ENCODE measurements at places on chromosomes 11 and 22.
A peak's percentile ranks its signal among the peaks of the same experiment; 100 is the strongest.

DNA sequence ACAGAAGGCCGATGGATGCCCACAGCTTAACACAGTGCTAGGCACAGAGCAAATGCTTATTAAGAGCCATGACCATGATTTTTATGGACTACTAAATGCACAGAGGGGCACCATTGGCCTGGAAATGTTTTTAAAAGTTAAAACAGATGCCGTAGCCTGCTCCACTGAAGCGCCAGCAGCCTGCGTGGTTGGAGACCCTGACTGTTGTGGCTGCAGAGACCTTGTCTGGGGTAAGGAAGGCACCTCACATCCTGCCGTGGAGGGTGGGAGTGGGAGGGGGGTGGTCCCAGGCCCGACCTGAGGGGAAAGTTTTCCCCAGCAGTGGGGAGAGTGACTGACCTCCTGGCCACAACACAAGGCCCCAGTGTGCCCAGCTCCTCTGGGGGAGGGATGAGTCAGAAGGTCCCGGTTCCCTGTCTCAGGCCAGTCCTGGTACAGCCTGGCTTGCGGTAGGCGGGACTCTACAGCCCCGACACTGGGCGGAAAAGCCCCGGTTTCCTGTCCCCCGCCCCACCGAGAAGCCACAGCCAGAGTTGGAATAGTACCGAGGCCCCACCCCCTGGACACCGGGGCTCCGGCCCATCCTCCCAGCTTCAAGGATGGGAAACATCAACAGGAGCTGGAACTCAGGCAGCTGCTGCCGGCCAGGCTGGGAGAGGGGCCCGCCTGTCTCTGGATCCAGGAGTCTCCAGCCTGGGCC is 7.0 kb downstream of the CHST1 start:
- peak; percentile 90 for DNase-seq

GRCh38 chr11:30196400-30197206 is 34.2 kb upstream of the FSHB start:
- peak; percentile 42 for DNase-seq

GRCh38 chr11:114059278-114059983 is at the start of gene ZBTB16:
Gene ZBTB16 (plus strand): TSS chr11:114059711. CDS start chr11:114063301, 3,590 bp downstream.
- DNase-seq, result peak; percentile 86

DNA sequence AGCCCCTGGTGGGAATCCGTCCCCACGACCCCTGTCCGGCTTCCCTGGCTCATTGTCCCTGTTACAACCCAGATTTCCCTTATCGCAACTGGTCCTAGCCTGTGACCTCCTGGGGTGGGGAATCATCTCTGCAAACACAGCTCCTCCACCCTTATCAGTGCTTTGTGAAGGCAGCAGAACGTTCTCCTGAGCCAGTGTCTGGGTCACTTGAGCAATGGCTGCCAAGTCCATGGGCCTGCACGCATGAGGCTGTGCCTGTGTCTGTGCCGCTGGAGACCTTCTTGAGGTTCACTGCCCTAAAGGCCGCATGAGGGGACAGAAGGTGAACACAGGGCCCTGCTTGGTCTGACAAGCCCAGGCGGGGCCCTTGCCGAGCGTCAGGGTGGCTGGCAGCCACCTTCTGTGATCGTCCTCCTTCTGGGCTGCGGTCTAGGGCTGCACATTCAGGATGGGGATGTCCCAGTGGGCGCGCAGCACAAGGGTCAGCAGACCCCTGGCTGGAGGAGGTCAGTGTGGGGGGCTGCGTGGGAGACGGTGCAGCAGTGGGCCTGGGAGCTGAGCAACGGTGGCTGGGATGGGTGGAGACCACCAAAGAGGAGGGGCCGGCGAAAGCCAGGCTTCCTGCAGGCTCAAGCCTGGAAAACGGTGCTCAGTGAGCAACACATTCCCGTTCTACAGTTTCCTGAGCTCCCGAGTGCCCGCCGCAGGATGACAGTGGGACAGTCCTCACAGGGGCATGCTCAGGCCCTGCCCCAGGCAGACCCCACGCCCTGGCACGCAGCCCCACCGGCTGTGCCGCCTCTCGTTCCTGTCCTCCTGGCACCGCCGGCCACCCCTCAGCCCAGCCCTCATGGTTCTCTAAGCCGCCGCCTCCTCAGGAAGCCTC is 74.1 kb downstream of the CDKN1C start:
- DNase-seq, result no peak

- DNase-seq, result peak; percentile 15
Observed at GRCh38 chr11:47631473-47631872, 10.9 kb downstream of the MTCH2 start.

GRCh38 chr11:85551881-85552280 is 75.3 kb downstream of the DLG2 start:
- no peak for DNase-seq

- DNase-seq, result no peak
Observed at GRCh38 chr11:92917927-92918326, 51.5 kb upstream of the MTNR1B start.

DNA sequence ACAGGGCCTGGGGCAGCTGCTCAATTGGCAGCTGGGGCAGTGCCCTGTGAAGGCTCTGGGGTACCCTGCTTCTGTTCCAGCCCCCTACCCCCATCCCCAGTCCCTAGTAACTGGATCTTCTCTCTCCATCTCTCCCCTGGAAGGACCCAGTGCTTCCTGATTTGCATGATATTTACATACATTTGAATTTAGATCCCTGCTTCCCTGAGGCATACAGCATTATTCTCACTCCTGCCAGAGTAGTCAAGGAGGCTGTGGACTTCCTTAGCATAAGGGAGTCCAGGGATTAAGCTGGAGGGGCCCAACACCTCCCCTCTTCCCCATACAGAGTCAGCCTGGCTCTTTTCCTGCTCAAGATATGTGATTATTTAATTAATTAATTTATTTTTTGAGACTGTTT is 24.7 kb downstream of the TEF start:
- DNase-seq, result no peak

DNA sequence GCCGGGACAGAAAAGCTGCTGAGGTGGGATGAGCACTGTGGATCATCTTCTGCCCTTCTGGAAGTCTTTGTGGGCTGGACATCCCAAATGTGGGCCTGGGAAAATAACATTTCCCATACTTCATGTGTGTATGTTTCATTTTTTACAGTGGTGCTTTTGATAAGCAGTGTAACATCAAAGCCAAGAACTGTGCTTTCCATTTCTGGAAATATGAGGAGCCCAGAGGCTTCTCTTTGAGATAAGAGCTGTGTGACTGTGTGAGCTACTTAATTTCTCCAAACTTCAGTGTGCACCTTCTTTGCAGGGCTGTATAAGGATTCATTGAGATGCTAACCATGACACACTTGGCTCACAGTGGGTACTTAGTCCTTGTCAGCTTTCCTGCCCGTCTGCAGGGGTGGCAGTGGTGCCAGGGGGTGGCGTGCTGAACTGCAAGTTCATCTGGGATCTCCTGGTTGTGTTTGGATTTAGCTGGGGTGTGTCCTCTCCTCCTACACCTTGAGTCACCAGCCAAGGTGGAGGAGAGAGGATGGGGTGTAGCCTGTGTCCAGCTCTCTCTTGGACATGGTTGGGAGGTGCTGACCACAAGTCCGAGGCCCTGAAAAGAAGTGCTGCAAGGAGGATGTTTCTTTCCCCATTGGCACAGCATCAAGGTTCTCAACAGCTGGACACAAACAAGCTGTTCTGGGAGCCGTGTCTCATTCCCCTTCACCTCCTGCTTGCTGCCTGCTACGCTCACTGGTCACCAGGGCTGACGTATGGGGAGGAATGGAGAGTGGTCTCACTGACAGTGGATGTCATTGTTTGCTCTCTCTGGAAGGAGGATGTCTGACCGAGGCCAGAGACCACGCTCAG is 139.4 kb downstream of the TEAD1 start:
- DNase-seq, result peak; percentile 97

DNA sequence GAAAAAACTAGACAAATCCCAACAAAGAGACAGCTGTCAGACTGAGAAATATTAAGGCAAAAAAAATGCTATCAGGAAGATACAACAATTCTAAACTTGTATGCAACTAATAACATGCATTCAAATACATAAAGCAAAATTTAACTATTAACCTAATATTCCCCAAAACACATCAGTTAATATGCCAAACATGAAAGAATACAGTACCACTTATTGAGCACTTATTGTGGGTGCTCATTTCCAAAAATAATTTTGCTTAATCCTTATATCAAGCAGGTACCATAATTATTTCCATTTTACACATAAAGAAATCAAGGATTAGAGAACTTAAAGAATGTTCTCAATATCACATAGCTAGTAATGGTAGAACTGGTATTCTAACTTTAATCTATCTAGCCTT is 67.7 kb upstream of the HMGXB4 start:
- no peak for DNase-seq

- no peak for DNase-seq
Observed at GRCh38 chr11:2674658-2675131, 25.1 kb downstream of the KCNQ1OT1 start.

- no peak for DNase-seq
Observed at GRCh38 chr11:2385156-2386151, 8.3 kb downstream of the CD81 start.

GRCh38 chr11:19984048-19984742 is 176.1 kb downstream of the DBX1 start:
- no peak for DNase-seq

GRCh38 chr11:126060757-126061171 is 1.9 kb downstream of the CDON start:
- no peak for DNase-seq

DNA sequence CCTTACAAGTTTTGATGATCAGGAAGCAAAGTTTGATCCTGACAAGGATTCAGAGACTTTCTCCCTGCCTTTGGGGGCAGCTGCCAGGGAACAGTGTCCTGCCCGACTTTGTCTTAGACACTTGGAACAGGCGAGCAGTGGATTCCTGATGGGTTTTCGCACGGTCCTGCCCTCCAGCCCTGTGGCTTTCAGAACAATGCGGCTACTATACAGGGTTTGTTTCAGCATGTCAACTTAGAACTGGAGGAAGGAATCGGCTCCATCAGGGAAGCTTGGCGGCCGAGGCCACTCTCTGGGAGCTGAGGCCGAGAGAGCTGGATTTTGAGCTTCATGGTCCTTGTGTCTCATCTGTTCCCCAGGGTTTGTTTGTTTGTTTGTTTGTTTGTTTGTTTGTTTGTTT is 11.5 kb downstream of the ANO1 start:
- no peak for DNase-seq

- DNase-seq, result peak; percentile 54
Observed at GRCh38 chr11:128779036-128779435, 85.2 kb downstream of the FLI1 start.

DNA sequence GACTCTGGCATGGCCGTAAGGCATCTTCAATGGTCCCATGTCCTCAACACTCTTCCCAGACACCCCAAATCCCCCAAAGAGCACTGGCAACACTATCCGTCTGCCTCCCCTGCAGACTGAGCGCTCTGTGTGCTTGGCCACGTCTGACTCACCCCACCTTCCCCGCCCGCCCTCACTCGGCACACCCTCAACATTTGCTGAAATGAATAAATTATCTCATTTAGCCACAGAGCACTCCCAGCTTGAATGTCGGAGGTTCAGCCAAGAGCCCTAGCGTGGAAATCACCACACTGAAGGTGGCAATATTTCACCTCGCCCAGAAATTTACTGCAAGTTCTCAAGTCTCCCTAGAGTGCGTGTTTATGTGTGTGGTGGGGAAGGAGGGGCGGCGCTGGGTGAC is 46.6 kb upstream of the TCF20 start:
- DNase-seq, result peak; percentile 45

- no peak for DNase-seq
Observed at GRCh38 chr22:29738118-29738815, 18.5 kb downstream of the CABP7 start.

DNA sequence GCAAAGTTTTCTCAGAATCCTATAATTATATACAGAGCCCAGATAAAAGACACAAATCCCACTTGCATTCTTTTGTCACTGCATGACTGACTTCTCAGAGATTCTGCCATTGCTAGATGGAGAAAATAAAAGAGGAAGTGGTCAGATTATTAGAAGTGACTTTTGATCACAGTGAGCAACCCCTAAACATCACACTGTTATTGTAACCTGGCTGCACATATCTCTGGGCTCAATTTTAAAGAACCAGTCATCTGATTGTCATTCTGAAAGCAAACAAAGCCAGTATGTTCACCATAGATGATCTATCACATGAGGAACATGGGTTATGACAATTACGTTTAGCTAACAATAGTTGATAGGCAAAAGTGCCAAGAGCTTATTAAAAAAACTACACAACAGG is 47.8 kb downstream of the COPB1 start:
- DNase-seq, result no peak

GRCh38 chr11:103047837-103048236 is 44.1 kb downstream of the DCUN1D5 start:
- peak; percentile 29 for DNase-seq
